NCI-H1105 treated with DMSO at 0.1 percent for 48 hours (cell line): ENCODE measurements at places on chromosomes 4 and X.

DNA sequence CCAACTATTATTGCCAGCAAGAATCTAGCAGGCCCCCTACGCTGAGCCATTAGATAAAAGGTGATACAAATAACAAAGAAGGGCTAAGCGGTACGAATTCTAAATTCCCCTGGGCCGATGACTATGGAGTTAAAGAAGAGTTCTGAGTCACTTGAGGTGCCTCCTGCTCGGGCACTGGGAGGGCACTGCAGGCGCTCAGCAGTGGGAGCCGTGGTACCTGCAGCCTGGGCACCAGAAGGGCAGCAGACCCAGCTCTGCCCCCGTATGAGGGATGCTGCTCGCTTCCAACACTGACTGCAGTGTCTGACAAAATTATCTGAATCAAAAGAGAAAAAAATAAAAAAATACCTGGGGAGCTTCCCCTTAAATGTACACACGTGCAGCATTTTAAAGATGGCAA lies 44.1 kb upstream of the MTNR1A start:
- DNase-seq = no peak

GRCh38 chrX:68354879-68355628 lies 78.2 kb downstream of the OPHN1 start:
- no peak for DNase-seq

DNA sequence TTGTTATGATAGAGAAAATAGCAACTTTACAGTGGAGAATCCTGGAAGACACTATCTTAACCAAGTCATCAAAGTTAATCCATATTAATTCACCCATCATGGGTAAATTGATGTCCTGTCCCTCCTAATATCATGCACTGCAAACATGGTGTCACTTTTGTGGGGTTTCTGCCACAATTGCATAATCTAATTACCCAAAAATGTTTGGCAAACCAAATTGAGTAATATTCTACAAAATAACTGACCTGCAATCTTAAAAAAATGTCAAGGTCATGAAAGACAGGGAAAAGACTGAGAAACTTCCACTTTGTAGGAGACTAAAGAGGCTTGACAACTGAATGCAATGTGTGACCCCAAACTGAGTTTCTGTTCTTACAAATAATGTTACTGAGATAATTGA lies 37.1 kb upstream of the PLAC8 start:
- no peak for DNase-seq

DNA sequence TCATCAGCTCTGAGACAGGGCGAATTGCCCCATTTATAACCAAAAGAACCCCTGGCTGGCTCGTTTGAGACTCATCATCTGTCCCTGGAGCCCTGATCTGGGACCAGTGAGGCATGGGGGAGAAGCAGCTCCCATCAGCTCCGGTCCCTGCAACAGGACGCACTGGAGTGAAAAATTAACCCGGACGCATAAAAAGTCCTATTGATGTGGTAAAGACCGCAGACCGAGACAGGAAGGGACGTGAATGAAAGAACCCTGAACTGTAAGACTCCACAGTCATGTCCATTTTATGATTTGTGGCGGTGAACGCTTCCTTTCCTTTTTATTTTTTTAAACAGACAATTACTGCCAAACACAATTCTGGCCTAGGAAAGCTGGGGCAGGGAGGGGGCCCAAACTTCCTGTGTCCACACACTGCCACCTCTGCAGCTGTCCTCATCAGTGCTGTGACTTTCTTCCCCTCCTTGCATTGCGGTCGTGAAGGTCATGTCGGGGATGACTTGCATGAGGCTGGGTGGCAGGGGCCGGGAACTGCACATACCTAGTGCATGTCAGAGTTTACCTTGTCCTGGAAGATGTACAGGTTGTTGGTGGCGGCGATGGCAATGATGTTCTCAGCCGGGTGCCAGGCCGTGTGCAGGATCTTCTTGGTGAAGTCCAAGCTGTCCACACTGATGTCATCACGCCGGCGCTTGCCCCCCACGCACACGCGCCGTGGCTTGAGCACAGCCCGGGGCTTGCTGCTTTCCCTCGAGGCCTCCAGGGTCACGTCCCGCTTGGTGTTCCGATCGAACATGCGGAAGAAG lies 53.3 kb downstream of the WFS1 start:
- no peak for DNase-seq

- DNase-seq = no peak
These were observed 1.0 kb downstream of the HMGB2 start for GRCh38 chr4:173332963-173333657.

DNA sequence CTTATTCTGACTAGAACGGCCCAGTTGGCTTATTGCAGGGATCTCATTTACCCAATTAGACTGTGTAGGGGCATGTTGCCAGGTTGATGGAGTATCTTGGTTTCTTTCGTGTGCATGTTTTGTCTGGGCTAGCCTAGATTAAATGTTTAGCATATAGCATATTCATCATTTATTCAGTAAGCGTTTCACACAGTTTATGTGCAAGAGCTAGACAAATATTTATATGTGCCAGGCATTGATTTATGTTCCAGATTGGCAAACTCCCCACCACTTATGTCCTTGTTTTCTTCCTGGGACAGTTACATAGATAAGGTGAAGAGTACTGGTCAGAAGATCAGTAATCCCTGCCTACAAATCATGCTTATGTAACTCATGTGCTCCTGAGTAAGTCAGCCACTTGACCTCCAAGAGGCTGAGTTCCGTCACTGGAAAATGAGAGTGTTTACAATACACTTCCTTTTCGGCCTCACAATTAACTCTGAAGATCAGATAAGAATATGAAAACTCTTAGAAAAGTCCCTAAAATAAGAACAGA lies 57.2 kb downstream of the RUFY3 start:
- no peak for DNase-seq

GRCh38 chr4:45621971-45622370 lies 501.9 kb downstream of the GABRG1 start:
- no peak for DNase-seq

- no peak for DNase-seq
These were observed 2.0 kb downstream of the GAK start for GRCh38 chr4:930028-930551.

GRCh38 chr4:9997886-9998285 lies 23.4 kb downstream of the SLC2A9 start:
- DNase-seq = no peak

DNA sequence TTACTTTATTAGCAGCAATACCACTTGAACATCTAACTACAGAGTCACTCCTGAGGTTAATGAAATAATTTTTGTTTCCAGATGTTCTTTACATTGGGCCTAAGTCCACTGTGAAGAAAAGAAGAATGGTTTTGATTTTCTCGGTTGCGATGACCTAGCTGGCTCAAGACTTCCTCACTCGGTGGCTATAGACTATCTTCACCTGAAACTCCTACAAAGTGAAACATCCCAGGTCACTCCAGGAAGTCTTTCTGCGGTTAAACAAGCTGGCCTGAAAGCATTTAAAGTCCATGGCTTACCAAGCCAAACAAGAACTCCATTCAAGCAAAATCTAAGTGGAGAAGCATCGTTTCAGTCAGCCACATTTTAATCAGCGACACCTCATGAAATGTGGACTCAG lies 13.7 kb upstream of the SORBS2 start:
- no peak for DNase-seq

- DNase-seq = no peak
These were observed 81.9 kb downstream of the FAM114A1 start for GRCh38 chr4:38949411-38950051.

DNA sequence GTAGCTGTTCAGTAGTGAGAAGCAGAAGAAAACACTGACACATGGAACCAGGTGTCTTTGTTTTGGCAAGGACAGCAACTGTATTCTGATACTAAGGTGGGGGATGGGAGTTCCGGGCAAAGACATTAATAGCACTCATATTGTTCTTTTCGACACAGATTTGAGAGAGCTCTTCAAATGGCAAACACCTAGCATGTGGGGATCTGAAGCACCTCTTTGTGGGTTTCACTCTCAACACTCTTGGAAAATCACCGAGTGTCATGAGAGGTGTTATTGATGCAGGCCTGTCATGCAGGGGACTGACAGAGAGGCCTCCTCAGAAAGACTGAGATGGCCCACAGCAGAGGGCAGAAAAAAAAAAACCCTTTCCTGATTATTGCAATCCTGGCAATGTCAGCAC lies 228.4 kb upstream of the VCX start:
- peak; percentile 93 for DNase-seq

DNA sequence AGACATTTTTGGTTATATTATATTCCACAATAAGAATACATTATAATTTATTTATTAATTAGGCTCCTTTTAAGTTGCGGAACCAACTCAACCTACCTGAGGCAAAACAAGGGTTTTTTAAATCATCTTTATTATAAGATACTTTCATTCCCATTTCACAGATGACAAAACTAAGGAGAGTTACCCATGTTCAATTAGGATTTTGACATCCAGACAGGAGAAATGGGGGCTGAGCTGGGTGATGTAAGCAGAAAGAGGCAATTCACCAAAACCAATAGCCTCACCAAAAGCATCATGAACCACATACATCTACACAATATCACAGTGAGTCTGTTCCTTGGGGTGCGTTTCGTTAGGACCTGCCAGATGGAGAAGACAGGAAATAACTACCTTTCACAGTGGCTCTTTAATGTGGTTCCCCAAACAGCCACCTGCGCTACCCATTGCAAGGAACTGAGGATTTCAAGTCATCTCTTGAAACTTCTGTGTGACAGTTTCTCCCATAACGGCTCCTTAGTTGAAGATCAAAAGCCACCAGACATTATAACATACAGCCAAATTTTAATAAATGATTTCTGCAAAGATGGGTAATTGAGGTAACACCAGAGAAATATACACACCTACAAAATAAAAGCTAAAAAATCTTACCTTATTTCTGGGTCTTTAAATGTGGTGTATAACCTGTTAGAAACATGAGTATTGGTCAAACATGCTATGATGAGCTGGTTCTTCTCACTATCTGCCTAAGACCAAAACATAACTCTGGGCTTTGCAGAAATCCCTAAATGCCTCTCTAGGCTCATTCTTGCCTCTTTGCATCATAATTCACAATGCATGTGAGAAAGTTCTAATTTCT lies 190.6 kb upstream of the LEF1 start:
- no peak for DNase-seq

DNA sequence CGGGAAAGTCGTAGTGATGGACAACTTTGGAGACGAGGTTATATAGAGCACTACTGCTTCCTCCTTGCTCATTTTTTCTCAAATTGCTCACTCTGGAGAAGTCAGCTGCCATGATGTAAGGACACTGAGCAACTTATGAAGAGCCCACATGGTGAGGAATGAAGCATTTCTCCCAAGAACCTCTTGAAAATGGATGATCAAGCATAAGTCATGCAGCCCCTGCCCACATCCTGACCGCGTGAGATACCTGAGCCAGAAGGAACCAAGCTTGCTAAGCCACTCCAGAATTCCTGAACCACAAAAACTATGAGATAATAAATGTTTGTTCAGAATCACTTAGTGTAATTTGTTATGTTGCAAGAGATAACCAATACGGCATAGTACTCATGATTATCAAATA lies 42.8 kb downstream of the PDE5A start:
- DNase-seq = no peak

- DNase-seq = peak; percentile 34
These were observed 39.2 kb upstream of the HS3ST1 start for GRCh38 chr4:11467931-11468330.

DNA sequence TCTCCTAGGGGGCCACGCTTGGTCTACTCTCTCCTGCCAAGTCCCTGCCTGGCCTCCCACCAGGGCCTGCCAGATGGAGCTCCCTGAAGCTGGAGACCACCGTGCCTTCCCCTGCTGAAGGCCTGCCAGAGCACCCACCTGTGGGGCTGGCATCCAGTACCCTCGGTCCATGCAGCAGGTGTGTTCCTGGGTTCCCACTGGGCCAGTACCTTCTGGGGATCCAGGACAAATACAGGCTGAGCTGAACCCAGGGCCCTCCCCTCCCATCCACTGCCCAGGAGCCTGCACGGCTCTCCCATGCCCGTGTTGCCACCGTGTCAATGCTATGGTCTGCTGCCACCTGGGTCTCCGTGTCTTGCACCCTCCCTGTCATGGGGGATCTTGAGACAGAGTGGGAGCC lies 68.8 kb downstream of the ABLIM2 start:
- no peak for DNase-seq

- DNase-seq = no peak
These were observed 4.3 kb downstream of the CXCL9 start for GRCh38 chr4:76003035-76003434.

- no peak for DNase-seq
These were observed 42.2 kb upstream of the SMIM10 start for GRCh38 chrX:134948333-134949241.

GRCh38 chr4:154838694-154839093 lies 57.6 kb downstream of the RBM46 start:
- DNase-seq = no peak

DNA sequence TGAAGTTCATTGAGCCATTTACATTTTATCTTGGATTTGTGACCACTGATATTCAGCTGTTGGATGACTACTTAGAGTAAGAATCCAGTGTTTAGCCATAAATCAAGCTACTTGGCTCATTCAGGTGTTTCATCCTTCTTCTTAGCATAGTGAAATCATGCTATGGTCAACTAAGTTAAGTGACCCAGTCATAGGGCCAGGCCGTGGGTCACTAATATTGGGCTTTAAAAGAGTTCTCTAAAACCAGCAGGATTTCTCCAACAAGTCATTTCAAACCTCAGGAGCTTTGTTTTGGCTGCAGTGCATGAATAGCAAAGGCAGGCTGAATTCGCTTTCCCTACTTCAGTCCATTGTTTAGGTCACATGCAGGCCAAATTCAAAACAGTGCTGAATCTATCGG lies 181.0 kb downstream of the MAML3 start:
- DNase-seq = no peak

DNA sequence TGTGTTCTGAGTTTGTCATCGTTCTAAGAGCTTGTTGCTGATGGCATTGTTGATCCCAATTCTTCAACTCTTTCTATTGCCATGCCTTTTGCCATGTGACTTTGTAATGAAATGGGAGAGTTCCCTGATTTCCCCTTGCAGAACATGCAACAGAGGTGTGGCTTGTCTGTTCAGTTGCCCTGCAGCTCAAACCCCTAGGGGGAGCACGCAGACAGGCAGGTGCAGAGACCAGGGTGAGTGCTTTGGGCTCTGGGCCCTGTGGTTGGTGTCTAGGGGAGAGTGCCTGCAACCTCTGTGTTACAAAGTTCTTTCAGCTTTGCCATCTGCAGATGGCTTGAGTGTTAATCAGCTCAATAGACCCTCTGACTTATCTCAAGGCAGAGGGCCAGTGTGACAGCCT lies 332.7 kb downstream of the MID1IP1 start:
- peak; percentile 11 for DNase-seq

DNA sequence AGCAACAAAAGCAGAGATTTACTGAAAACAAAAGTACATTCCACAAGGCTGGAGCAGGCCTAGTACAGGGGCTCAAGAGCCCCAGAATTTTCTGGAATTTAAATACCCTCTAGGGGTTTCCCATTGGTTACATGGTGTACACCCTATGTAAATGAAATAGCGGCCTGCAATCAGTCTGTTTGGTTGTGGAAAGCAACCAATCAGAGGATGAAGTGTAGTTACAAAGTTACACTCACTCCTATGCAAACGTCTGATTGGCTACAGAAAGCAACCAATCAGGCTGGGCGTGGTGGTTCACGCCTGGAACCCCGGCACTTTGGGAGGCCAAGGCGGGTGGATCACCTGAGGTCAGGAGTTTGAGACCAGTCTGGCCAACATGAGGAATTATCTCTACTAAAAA lies 13.8 kb upstream of the TXLNG start:
- no peak for DNase-seq
